NCI-H1048 (cell line): ENCODE measurements at places on chromosomes 1 and 21.

GRCh38 chr1:24266398-24266941 lies 52.7 kb upstream of the GRHL3 start:
- DNase-seq = no peak

GRCh38 chr1:160020196-160020595 lies 11.6 kb downstream of the PIGM start:
- no peak for DNase-seq

- DNase-seq = no peak
These were observed 101.9 kb upstream of the GCLM start for GRCh38 chr1:94011129-94011528.

GRCh38 chr1:41268154-41268770 lies 26.2 kb upstream of the SCMH1 start:
- peak; percentile 37 for DNase-seq

DNA sequence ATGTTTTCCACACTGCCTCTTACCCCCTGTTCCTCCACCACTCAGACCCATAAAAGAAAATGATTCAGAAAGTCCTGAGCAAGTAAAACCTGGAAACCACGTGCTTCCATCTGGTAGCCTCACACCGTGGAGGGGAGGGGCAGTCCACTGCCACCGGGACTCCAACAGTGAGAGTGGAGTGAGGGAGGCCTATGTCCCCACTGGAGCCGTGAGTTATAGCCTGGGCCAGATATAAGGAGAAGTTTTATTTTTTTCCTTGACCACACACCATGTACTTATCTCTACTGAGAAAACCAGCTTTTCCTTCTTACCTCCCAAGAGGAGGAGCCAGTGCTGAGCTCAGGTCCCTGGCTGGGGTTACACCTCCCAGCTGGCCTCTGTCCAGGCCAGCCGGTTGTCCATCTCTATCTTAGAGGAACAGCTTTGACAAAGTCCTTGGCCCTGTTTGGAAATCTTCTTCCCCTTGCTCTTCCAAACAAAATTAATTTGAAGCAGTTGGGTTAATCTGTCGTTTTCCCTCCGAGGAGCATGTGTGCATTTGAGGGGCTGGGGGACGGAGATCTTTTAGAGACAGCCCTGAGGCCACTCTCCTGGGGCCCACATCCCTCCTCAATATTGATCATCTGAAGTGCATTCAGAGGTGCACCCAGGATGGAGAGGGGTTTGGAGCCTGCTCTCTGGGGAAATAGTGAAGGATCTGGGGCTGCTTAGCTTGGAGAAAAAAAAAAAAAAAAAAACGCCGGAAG lies 49.1 kb upstream of the SERBP1 start:
- DNase-seq = no peak

DNA sequence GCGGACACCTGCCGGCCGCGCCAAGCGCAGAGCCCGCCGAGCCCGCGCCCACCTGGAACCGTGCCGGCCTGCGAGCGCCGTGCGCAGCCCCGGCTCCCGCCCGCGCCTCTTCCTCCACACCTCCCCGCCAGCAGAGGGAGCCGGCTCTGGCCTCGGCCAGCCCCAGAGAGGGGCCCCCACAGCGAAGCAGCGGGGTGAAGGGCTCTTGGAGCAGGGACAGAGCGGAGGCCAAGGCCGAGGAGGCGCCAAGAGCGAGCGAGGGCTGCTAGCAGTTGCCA lies 50.1 kb upstream of the KRTAP19-8 start:
- DNase-seq = no peak

- no peak for DNase-seq
These were observed 147.6 kb upstream of the DEPDC1 start for GRCh38 chr1:68644504-68644903.

DNA sequence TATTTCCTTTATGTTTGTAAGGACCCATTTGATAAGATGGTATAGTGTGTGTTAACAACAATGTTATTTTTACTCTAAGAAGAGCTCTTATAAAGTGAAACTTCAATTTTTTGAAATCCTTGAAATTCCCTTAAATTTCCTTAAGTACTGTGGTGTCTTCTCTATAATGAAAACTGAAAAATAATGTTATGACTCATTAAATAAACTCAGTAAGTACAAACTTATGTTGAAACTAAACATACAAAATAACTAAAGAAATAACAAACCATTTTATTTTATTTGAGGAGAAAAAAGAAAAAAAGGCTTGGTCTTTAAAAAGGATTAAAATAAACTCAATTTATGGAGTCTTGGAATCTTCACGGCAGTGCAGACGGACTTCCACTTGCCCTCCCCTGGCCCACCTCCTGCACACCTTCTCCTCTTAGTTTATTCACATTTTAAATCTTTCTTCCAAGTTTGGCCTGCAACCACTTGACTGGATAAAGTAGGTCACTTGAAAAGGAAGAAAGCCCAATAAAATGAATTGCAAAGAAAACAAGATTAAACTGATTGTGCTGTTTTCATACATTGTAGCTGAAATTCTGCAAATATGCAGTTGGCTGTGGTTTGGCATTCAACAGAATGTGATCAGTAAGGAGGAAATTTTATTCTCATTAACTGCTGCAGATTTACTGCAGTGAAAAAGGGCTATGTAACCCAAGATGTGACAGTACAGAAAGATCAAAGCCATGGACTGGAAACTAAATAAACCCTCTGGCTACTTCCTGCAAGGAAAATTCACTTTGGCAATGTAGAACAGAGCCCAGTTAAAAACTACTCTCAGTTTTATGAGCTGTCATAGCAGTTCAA lies 48.5 kb upstream of the SCYL3 start:
- DNase-seq = no peak

DNA sequence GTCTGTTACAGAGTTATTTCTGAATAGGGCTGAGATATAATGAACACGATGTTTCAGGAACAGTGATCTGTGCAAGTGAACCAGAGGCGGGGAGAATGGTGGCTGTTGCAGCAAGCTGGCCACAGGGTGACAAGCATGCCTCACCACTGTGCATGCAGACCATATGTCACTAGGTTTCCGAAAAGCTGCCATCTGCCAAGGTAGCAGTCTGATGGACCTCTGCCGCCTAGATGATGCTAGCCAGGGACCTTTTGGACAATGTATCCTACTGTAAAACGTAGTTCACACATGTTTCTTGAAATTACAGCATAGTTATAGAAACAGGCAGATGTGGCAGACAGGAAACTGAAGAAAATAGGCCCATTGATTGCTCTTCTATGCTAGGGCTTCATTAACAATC lies 204.2 kb upstream of the RRP15 start:
- no peak for DNase-seq

DNA sequence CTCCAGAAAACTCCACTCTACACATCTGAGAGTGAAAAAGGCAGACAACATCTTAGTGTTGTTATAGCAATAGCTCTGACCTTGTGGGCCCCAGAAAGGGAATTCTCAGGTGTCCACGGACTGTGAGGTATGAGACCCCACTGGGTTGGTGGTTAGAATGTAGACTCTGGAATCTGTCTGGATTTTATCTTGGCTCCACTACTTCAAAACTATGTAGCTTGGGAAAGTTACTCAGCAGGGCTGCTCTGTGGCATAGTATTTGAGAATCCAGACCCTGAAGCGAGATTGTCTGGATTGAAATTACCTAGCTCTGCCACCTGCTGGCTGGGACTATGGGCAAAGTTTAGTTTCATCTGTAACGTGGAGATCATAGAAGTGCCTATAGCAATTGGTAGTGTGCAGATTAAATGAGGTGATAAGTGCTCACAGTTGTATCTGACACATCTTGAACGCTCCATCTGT lies 25.8 kb downstream of the PRDM2 start:
- no peak for DNase-seq

DNA sequence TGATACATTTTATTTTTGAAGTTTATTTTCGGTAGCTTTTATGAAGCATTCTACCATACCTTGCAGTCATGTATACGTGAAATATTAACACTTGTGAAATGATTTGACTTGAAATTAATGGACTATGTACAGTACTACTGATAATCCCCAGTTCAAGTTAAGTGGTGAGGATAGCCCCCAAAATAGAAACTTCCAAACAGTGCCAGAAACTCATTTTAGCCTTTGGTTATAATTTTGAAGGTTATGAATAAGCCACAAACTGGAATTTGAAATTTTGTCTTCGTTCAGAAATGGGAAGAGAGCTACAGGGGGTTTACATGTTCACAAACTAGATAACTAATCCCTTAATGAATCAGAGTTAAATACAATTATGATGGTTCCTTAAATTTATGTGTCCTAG lies 1.5 kb upstream of the HNRNPU start:
- DNase-seq = no peak

DNA sequence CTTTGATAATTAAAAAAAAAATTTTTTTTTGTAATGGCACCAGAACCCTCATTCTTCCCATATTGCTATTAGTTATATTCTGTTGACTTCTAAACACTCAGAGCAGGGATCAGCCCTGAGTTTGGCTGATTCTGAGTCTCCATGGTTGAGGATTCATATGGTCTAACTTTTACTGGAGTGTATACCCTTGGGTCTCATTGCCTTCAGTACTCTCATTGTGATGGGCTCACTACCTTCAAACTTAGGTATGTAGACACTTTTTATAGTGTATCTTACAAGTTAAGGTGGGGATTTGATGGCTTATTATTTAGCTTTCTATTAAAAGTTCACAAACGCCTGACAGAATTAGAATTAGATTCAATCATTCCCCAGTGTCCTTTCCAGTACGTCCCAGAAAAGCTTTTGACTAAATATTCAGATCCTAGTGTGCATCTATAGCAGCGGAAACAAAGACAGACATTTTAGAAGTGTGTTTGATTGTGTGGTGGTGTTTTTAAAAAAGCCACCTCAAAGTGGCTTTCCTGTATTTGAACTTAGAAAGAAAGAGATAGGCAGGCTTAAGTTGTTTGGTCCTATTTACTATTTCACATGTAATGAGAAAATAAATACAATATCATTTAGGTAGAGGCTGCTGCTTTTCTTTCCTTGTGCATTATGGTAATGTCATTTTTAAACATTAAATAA lies 1.4 kb downstream of the MACF1 start:
- DNase-seq = no peak

- peak; percentile 91 for DNase-seq
These were observed at the start of gene PPFIA4 for GRCh38 chr1:203026031-203026665. Gene PPFIA4 (plus strand): TSS chr1:203026491. CDS start chr1:203039009, 12,518 bp downstream.

DNA sequence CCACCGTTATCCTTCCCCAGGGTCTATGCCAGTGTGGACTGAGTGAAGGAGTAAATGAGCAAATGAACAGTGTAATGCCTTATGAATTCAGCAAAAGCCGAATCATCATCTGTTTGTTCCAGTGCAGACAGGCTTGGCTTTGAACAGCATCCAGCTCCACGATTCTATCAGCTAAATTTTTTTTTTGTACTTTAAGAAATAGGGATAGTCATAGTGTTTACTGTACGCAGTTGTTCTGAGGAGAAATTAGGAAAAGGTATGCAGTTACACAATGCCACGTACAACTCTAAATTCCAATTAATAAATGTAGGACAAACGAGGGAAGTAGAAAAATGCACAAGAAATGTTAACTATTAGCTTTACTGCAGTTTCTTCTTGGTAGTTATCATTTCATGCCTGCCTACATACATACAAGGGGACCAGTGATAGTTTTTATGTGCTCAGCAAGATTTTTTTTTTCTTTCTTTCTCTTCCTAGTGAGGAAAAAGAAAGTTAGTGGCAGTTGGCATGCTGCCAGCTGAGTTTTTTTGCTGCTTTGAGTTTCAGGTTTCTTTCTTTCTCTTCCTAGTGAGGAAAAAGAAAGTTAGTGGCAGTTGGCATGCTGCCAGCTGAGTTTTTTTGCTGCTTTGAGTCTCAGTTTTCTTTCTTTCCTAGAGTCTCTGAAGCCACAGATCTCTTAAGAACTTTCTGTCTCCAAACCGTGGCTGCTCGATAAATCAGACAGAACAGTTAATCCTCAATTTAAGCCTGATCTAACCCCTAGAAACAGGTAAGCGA lies at the start of gene IFI44L:
Gene IFI44L (plus strand): TSS at position 646 of the 777 bp plus-strand sequence. CDS start 7,468 bp downstream, outside the sequence.
- no peak for DNase-seq

GRCh38 chr1:180241716-180242544 lies 11.9 kb downstream of the LHX4 start:
- DNase-seq = no peak

GRCh38 chr21:31191553-31191952 lies 152.5 kb downstream of the TIAM1 start:
- DNase-seq = no peak

GRCh38 chr1:107252271-107252670 lies 111.4 kb downstream of the NTNG1 start:
- DNase-seq = no peak

GRCh38 chr1:39130325-39130724 lies 74.2 kb upstream of the MACF1 start:
- no peak for DNase-seq

GRCh38 chr1:229603371-229604005 lies 22.4 kb downstream of the TAF5L start:
- no peak for DNase-seq

DNA sequence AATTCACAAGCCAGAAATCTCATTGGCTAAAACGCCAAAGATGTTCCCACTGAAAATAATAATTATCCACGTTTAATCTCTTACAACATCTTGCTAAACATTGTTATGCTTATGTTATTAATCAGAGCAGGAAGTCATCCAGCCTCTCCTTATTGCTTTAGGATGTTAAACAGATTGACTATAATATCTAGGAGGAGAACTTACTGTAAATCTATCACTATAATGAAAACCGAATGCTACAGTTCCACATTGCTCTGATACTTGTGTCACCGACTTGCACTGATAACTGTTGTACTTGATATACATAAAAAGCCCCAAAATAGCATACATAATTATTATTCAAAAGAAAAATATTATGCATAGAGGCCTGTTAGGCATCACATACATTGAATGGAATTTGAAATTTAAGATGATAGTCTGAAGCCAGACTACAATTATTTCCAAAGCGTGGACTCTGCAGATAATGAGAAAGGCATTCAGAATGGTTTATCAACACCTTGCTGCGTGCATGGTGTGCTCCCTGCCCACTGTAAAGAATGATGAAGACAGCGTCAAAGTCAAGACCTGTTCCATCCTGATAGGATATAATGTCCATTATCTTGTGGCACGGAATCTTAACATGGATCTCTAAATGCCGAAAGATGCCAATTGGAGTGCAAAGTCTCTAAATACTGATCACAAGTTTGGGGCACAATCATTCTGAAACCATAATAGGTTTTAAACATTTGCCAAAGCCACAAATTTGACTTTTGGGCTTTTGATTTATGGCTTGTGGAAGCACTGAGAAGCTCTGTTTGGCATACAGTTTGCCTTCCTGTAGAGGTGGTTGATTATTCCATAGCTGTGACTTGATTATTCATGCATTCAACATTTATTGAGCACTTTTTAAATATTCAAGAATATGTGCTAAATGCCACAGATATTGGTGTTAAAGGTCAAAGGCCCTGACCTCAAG lies 71.3 kb downstream of the CRB1 start:
- no peak for DNase-seq

DNA sequence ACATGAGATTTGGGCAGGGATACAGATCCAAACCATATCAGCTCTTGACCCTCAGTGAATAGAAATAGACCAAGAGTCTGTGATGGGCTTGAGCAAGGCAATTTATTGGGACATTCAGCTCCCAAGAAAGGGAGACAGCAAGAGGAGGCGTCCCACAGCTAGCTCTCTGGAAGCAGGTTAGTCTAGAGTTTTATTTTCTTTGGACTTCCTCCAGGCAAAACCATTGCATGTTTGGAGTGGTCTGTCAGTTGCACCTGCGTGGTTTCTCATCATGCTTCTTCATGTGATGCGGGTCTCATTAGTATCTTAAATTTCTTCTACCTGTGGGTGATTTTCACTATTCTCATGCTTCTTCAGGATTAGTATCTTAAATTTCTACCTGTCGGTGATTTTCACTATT lies 1530.6 kb downstream of the PLA2G4A start:
- DNase-seq = no peak

- DNase-seq = no peak
These were observed 49.3 kb downstream of the LPGAT1 start for GRCh38 chr1:211781260-211781659.
